ENCODE measurements at places on chromosomes 12 and 14. TPM values are rescaled to one million over a fixed set of nuclear protein-coding genes. Genes with fewer than 3 reads are reported as not detected.
A peak's percentile ranks its signal among the peaks of the same experiment; 100 is the strongest.

DNA sequence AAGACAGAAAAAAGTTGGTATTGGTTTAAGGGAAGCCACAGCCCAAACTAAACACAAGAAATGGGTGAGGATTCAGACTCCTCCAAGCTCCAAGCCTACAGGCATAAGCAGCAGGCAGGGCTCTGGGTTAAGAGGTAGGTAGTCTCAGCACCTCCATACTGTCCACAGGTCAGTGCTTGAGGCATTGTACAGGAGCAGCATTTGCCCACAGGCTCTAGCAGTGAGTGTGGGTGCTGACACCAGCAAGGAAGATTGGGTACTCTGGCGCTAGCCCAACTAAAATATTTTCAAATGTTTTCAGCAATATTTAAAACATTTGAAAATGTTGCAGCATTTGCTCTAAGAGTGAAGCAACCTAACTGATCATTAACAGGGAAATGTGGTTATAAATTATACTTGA, 33.1 kb downstream of the FERMT2 start:
- H3K4me3 ChIP-seq = peak overlapping the region; percentile 19
- peak overlapping the region; percentile 71 for H3K27ac ChIP-seq
- peaks cover 82% of the 10 kb centered on the region for H3K4me1 ChIP-seq
- H3K36me3 ChIP-seq = peaks cover 39% of the 10 kb centered on the region
- H3K27me3 ChIP-seq = no peaks in the 10 kb centered on the region

DNA sequence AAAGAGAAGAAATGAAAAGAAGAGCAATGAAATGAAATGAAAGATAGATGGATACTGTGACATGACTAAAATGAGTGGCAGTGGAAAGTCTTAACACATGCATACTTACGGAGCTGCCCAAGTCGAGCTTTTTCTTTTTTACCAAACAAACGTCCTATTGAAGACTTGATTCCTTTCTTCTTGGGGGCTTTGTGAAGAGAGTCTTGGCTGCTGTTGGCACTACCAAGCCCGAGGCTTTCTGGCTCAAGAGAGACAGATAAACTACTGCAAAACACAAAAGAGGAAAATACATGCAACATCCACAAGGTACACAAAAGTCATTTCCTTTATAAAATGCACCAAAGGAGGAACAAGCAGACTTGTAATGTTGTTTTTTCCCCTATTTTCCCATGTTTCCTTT, 261.2 kb downstream of the ACSS3 start:
- no peaks in the 10 kb centered on the region for H3K4me1 ChIP-seq
- DNase-seq = no peak
- H3K27me3 ChIP-seq = no peaks in the 10 kb centered on the region
- H3K4me3 ChIP-seq = no peak overlapping the region
- no peaks in the 10 kb centered on the region for H3K36me3 ChIP-seq

DNA sequence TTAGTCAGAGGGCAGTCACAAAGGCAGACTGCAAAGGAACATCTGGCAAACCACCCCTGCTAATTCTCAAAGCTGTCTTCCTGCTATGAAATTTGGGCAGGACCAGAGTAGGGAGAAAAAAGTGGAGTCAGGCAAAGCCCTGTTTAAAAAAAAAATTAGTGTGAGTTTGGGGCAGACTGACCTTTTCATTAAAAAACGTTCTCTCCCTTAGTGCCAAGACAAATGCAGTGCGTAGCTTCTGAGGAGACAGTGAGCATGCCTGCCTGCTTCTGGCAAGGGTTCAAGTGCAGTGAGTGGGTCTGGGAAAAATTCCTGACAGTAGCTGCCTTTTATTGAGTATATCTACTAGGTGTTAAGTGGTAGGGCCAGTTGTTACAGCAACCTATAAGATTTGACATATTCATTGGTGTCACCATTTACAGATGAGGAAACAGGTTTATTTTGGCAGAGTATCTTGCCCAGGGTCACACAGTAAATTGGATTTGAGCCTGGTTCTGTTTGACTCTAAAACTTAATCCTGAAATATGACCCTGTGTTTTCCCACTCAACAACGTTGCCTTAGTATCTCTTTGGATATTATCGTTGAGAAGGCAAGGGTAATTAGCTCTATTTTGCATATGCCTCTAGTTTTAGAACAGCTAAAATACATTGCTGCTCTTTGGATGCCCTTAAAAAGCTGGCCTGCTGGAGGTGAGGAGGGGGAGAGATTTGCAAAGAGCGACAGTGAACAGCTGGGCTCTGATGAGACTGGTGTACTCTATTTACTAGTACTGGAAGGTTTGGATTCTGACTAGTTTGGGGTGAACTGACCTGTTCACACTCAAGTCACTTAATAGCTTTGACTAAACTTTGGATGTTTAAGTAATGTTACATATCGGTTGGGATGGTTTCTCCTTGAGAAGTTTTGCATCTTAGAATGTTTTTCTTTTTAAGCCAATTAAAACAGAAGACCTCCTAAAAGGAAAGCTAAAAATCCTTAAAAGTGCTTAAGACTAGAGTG, 72.8 kb downstream of the PAPOLA start:
- peaks cover 6% of the 10 kb centered on the region for H3K27me3 ChIP-seq
- DNase-seq = peak; percentile 20
- H3K36me3 ChIP-seq = peaks cover 8% of the 10 kb centered on the region
- H3K4me1 ChIP-seq = peaks cover 26% of the 10 kb centered on the region
- 0 out of 2 replicates have a peak overlapping the region, but pooled peaks have one; percentile 38 for H3K27ac ChIP-seq

DNA sequence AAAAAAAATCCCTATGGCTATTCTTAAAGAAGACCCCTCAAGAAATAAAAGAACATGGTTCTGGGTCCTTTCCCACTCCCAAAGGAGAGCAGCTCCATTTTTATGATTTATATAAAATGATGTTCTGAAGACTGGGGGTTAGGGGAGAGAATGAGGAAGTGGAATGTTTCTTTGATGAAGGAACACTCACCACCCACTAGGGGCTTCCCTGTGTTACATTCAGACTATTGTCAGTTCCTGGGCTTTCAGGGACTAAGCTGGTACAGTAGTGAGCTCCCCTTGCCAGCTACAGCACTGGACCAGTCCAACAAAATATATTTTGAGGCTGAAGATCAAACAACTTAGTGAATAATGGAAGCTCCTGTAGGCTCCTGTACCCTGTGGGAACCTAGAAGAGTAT, 98.9 kb downstream of the HMGA2 start:
- peaks cover 50% of the 10 kb centered on the region for H3K36me3 ChIP-seq
- H3K4me3 ChIP-seq = no peak overlapping the region
- peaks cover 53% of the 10 kb centered on the region for H3K4me1 ChIP-seq

DNA sequence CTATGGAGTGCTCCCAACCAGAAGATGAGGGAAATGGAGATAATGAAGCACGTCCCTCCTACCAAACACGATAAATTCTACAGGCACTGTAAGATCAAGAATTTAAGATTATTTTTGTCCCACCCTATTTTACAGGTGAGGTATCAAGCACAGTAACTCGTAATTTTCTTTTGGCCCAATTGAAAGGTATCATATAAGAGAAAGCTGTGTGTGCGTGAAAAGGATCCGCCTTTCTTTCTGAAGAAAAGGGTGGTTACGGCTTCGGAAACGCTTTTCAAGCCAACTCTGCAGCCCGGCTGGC, 733 bp upstream of the KLHDC2 start:
- peaks cover 50% of the 10 kb centered on the region for H3K4me1 ChIP-seq
- peak overlapping the region; percentile 97 for H3K27ac ChIP-seq
- no peaks in the 10 kb centered on the region for H3K36me3 ChIP-seq
- no peak for DNase-seq
- peaks cover 10% of the 10 kb centered on the region for H3K27me3 ChIP-seq

- no peak overlapping the region for H3K27ac ChIP-seq
- peaks cover 49% of the 10 kb centered on the region for H3K4me1 ChIP-seq
- H3K36me3 ChIP-seq = peaks cover 45% of the 10 kb centered on the region
- no peak overlapping the region for H3K4me3 ChIP-seq
Measured at GRCh38 chr12:77033658-77034536, 31.5 kb downstream of the E2F7 start.

DNA sequence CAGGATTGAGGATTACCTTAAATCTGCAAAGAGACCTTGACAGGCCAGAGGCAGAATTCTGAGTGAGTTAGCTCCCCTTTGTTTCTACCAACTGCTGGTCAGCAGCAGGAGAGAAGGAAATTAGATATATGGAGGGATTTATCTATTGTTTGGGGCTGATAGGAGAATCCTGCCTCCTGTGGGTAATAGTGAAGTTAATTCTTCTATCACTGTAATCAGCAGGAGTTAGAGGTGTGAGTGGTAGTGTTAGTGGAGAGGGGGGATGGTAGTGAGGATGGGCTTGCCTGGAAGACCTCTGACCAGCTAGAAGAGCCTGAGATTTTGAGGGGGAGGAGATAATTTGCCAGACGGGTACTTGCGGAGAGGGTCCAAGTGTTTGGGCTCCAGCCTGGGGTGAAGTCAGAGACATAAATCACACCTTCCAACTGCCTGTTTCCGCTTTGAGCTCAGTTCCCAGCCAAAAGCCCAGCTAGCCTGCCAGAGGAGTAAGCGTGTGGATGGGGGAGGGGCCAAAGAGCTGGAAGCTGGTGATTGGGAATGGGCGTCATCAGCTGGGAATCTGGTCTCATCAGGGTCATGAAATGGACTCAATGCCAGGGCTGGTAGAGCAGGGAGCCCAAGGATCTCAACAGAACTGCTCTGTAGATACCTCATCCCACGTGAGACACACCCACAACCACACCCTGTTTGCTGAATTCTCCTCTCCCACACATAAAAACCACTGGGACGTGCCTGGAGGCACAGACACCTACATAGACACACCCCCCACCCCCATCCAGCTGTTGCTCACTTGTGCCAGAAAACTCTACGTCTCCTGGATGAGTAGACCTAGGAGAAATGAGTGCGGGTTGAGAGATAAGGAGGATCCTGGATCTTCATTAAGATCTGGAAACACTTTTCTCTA, 13.1 kb upstream of the ITGA5 start:
- H3K27ac ChIP-seq = peak overlapping the region; percentile 69
- H3K4me3 ChIP-seq = peak overlapping the region; percentile 63
- H3K36me3 ChIP-seq = no peaks in the 10 kb centered on the region
- peaks cover 1% of the 10 kb centered on the region for H3K27me3 ChIP-seq

The CREBL2 gene
- total RNA-seq = 21.1 TPM

The ETFBKMT gene
- total RNA-seq = 2.0 TPM

The SDR9C7 gene
- total RNA-seq = not detected

The ZDHHC22 gene
- total RNA-seq = not detected

The TDRD9 gene
- total RNA-seq = not detected

The ACOT2 gene
- total RNA-seq = 20.3 TPM

The ACVRL1 gene
- 12.2 TPM for total RNA-seq

Measured in HFFc6 (cell line).